ENCODE measurements at places on chromosomes 3 and 15.

- no peak for DNase-seq
Measured at GRCh38 chr15:77804210-77804609, 171.5 kb upstream of the LINGO1 start.

GRCh38 chr15:52523192-52523591 lies 5.5 kb downstream of the MYO5A start:
- no peak for DNase-seq

DNA sequence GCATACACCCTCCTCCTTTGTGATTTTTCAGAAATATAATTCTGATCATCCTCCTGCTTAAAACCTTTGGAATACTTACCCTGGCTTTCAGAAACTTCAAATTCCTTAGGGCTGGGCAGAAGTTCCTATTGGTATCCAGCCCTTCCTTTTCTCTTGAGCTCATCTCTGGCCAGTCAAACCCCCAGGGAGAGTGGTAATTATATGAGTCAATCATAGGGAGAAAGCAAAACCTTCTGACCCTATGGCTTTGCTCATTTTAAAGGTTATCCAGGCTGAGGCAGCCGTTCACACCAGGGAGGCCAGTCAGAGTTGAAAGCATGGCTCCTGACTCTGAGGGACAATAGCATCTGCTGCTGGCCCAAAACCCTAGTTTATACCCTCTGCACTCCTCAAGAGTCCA lies 23.9 kb upstream of the CTNNB1 start:
- DNase-seq, result no peak

- no peak for DNase-seq
Measured at GRCh38 chr3:58575971-58576652, 1.1 kb downstream of the FAM107A start.

GRCh38 chr3:42772670-42773408 lies at the start of gene CCDC13:
TSS of gene CCDC13 (minus strand) at chr3:42773253. CDS start at chr3:42758345, 14,908 bp downstream.
- peak; percentile 88 for DNase-seq

GRCh38 chr3:13574083-13574797 lies 25.3 kb downstream of the FBLN2 start:
- DNase-seq, result no peak

GRCh38 chr3:196365736-196366135 lies 27.5 kb upstream of the TM4SF19 start:
- no peak for DNase-seq

GRCh38 chr3:116905794-116906193 lies 196.2 kb downstream of the TUSC7 start:
- DNase-seq, result no peak

DNA sequence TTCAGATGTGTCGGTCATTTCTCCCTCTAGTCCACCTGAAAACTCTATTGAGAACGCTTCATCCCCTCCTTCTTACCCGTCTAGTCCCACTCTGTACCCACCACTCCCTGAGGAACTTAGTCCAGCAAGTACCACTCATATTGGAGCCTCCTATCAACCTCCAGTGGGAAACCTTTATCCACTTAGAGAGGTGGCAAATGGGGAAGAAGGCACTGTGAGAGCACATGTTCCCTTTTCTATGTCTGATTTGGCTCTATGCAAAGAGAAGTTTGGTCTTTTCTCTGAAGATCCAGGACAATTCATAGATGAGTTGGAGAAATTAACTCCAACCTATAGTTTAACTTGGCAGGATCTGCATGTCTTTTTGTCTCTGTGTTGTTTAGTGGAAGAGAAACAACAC lies 17.0 kb upstream of the RPN1 start:
- no peak for DNase-seq

DNA sequence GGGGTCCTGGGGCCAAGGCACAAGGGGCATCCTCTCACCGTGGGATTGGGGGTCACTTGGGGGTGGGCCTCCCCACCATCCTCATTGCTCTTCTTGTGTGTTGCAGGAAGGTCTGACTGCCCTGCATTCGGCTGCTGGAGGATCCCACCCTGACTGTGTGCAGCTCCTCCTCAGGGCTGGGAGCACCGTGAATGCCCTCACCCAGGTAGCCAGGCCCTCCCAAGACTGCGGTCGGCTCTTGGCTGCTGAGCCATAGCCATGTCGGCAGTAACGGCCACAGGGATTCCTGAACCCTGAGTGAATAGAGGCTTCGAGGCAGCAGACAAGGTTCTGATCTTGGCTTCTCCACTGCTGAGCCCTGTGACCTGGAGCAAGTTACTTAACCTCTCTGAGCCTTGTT lies 19.7 kb downstream of the ANKDD1A start:
- no peak for DNase-seq

- DNase-seq, result no peak
Measured at GRCh38 chr3:125271127-125271526, 58.6 kb upstream of the SLC12A8 start.

DNA sequence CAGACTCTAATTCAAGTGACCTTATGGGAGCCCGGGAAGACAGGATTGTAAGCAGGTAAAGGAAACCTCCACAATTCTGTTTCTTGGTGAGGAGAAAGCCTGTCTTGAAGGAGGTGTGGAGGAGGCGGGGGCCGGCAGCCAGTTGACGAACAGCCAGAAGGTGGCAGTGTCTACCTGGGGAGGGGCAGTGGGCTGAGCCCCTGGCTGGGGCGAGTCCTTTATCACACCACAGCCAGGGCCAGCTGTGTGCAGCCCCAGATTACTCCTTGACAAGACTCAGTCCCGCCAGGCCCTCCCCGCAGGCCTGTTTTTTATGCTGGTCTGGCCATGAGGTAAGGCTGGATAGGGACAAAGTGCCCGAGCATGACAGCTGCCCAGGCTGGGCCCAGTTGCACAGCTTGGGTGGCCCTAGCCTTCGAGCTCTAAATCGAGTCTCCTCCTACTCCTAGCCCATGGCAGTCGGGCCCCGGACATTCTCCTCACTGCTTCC lies 40.9 kb upstream of the IDH2 start:
- DNase-seq, result peak; percentile 59

GRCh38 chr15:99845009-99845408 lies 111.8 kb upstream of the LYSMD4 start:
- no peak for DNase-seq
